ENCODE measurements at places on chromosomes 7 and 10.

- ATAC-seq = no peak
Measured at GRCh38 chr7:121369462-121369861, 26.6 kb downstream of the FAM3C start.

DNA sequence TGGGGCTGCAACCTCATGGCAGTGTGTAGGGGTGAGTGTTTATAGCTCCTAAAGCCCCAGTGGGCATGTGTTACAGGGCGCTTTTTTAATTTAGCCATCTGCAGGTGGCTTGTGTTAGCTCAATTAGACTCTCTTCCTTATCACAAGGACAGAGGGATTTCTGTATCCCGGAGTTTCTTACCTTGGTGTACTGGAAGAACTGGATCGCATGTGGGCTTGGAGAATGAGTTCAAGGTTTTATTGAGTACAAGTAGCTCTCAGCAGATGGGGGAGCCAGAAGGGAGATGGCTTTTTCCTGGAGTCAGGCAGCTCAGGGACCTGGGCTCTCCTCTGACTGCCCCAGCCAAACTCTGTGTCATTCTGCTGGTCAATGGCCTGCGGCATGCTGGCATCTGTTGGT, 153.5 kb upstream of the C7orf33 start:
- ATAC-seq = no peak

- no peak for ATAC-seq
Measured at GRCh38 chr10:35347899-35348608, 11.7 kb downstream of the CCNY start.

- no peak for ATAC-seq
Measured at GRCh38 chr7:16935341-16935735, 53.6 kb upstream of the AGR3 start.

GRCh38 chr10:132535065-132535651, 2.4 kb upstream of the INPP5A start:
- no peak for ATAC-seq

GRCh38 chr7:24725554-24726241, 31.6 kb downstream of the GSDME start:
- no peak for ATAC-seq

DNA sequence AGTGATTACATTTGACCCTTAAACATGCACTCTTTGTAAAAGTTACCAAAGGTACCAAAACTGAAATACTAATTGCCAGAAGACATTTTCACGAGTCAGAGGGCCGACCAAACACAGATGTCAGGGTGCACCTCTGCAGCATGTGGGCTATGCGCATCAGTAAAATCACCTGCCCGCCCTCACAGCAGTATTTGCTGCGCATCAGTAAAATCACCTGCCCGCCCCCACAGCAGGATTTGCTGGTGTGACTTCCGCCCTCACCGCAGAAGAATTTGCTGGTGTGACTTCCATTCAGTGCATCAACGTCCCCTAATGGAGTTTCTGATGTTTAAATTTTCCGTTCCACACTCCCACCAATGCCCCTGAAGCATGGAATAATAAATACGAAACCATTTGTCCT, 202.9 kb downstream of the PTPRN2 start:
- no peak for ATAC-seq

- ATAC-seq = no peak
Measured at GRCh38 chr10:7436490-7437100, 25.8 kb upstream of the SFMBT2 start.

DNA sequence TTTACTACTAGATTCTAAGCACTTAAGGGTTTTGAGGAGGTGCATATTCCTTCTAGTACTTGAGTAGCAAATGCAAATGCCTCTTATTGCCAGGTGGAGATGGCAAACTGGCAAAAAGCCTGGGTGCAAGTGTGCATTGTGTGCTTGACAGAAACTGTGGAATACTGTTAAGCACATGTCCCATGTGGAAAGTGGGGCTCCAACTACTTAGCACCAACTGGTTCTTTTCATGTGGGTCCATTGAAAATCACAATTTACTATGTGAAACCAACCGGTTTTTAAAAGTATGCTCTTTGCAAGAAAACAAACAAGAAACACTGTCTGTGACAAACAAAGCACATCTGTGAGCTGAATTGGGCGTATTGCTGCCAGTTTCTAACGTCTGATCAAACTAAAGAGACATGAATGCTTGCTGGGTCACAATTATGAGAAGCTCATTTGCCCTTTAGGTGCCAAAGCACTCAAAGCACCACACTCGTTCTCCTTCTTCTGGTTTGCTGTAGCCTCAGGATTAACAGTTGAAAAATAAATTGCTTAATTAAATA, 197.4 kb downstream of the SEMA3E start:
- no peak for ATAC-seq

DNA sequence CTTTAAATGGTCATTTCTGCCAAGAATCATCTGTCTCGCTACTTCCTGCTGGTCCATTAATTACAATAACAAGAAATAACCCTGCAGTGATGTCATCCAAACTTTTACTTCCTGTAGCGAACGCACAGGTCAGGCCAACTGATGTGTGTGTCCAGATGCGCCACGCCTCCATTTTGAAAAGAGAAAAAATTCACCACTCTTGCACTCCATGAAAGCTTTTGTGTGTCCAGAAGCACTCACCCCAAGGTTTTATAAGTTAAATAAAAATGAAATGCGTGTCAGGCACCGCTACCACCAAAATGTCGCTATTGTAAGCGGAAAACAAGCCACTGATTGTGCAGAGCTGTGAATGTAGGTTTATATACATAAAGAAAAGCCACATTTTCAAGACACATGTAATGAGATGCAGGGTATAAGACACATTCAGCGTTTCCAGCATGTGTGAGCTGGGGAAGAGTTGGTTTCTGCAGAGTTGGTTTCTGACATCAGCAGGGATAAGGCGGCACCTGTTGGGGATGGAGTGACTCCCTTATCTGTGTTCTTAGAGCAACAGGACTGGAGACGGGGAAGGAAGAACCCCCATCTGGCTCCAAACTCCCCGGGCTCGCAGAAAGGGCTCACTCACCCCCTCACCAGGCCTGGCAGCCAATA, 83.3 kb downstream of the CTBP2 start:
- ATAC-seq = no peak

DNA sequence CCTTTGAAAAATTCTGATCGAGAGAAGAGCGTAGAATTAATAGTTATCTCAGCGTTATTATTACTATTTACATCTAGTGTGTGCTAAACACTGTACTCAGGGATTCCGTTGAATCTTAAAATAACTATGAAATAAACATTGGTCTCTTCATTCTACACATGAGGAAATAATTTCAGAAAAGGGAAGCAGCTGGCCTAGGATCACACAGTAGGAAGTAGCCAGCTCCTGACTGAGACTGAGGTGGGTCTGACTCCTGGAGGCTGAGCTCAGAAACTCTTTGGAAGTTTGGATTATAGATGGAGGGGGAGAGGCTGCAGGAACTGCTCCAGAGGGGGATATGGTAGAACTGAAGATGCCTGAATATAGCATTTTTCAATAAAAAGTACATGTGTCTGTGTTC, 183.9 kb upstream of the WDR11 start:
- no peak for ATAC-seq

- ATAC-seq = no peak
Measured at GRCh38 chr7:116706668-116707126, 34.7 kb downstream of the MET start.

- ATAC-seq = no peak
Measured at GRCh38 chr10:5560142-5560816, 35.5 kb downstream of the CALML3 start.

DNA sequence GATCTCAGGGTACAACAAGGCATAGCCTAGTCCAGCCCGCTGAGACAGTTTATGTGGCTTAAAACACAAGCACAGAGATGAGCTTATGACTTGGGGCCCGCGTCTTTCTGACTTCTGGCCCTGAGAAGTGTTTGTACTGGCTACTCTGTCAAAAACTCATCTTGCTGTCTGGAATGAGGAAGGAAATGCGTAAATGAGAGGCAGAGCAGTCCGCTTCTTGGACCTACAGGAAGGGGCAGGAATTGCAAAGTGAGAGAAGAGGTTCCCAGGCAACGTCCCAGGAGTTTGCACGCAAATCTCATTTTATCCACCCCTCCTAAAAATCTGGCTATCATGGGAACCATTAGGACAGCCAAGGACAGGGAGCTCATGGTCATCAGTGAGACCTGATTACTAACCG, 5.5 kb downstream of the ANXA11 start:
- no peak for ATAC-seq

GRCh38 chr7:157497744-157498651, 161.2 kb downstream of the DNAJB6 start:
- no peak for ATAC-seq

- no peak for ATAC-seq
Measured at GRCh38 chr7:2103071-2103898, 129.5 kb downstream of the MAD1L1 start.

GRCh38 chr7:19989906-19990305, 216.5 kb upstream of the TMEM196 start:
- ATAC-seq = no peak

- ATAC-seq = no peak
Measured at GRCh38 chr7:50220273-50220672, 84.2 kb upstream of the IKZF1 start.

DNA sequence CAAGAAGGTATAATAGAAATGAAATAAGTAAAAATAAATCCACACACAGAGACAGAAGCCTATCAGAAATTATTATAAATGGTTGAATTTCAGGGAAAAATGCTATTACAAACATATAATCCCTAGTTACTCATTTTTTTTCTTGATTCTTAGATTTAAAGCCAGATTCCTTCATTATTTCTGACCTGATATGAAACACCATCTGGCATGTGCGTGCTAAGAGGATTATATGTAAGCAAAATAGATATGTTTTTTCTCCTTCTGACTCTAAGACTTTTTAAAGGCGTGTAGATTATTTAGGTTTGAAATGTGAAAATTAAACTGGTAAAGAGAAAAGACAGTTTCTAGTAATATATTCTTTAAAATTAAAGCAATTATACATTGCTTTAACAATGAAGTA, 236.7 kb upstream of the ETV1 start:
- no peak for ATAC-seq

- no peak for ATAC-seq
Measured at GRCh38 chr10:99456207-99456930, 25.9 kb upstream of the GOT1 start.

DNA sequence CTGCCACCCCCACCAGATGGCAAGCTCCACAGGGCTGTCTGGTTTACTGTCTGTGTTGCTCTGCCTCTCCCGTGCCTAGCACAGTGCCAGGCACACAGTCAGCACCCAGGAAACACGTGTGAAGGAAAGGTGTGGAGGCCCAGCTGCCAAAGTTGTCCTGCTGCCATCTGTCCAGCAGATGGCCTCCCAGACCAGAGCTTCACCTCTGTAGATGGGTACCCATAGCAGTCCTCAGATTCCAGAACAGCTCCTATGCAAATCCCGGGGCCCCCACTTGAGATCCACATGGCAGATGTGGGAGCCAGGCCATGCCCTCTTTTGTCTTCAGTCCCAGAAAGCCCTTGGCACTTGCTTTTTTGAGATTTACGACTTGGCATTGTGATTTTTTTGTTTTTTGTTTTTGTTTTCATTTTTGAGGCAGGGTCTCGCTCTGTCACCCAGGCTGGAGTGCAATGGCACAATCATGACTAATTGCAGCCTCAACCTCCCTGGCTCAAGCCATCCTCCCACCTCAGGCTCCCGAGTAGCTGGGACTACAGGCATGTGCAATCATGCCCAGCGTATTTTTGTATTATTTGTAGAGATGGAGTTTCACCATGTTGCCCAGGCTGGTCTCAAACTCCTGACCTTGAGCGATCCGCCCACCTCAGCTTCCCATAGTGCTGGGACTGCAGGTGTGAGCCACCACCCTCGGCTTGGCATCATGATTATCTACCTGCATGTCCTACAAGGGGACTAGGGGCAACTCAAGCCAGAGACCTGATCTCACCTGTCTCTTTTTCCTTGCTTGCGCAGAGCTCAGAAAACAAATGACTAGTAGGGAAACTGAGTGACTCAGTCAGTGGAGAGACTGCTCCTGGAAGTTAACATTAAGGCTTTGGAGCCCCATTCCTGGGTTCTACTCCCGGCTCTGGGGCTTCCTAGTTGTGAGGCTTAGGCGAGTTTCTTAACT, 16.9 kb upstream of the PALD1 start:
- peak; percentile 67 for ATAC-seq

DNA sequence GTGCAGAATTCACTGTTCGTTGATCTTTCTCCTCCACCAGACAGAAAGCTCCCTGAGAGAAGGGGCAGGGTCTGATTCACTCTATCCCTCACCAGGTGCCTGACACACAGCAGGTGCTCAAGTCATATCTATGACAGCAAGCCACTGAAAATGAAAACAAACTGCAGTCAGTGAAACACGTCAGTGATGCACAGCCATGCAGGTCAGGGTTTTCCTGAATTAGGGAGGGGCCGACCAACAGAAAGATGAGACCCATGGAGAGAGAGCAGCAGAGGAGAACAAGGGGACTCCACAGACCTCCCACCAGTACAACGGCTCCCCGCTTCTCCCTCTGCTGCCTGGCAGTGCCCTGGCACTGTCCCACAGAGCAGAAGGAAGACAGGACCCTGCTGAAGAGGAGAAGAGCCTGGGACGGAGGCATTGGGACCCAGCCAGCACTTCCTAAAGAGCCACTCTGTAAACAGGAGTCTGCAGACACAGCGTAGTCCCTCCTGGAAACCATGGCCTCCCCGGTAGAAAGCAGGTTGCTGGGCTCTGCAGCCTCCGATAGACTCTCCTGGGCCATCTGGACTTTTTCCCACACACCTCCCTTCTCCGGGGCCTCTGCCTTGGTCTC, 50.3 kb downstream of the FAM53B start:
- peak; percentile 66 for ATAC-seq

- ATAC-seq = no peak
Measured at GRCh38 chr10:47092376-47092775, 181.1 kb downstream of the PTPN20 start.

DNA sequence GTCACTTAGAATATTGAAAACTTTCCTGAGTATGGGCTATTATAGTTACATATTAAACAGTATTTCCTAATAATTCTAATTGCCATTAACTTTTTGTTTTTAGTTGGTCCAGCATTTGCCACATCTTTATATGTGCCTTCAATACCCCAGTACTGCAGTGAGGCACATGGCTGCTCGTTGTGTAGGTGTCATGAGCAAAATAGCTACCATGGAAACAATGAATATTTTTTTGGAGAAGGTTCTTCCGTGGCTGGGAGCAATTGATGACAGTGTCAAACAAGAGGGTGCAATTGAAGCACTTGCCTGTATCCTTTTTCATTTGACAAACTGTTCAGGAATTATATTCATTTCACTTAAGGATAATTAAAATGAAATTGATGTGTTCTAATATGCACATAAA, 72.7 kb downstream of the BTAF1 start:
- no peak for ATAC-seq

GRCh38 chr7:25260862-25261494, 32.7 kb upstream of the NPVF start:
- ATAC-seq = no peak

DNA sequence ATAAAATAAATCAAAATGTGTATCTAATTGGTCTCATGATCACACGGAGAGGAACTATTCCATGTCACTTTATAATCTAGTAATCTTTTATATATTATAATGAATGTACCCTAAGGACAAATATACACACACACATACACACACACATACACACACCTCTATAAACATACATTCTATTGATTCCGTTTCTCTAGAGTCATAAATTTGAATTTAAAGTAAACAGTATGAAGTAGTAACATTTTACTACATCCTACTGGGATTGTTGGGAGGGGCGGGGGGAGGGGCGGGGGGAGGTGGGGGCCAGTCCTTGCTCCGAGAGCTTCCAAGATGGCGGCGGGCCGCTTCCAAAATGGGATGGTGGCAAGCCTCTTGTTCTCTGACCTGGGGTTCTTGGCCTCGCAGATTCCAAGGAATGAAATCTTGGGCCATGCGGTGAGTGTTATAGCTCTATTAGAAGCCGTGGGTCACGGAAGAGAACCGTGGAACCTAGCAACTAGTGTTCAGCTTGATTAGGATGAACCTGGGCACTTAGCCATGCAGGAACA, 143.2 kb downstream of the REEP3 start:
- ATAC-seq = no peak
